ENCODE measurements at places on chromosomes 7 and 10.

DNA sequence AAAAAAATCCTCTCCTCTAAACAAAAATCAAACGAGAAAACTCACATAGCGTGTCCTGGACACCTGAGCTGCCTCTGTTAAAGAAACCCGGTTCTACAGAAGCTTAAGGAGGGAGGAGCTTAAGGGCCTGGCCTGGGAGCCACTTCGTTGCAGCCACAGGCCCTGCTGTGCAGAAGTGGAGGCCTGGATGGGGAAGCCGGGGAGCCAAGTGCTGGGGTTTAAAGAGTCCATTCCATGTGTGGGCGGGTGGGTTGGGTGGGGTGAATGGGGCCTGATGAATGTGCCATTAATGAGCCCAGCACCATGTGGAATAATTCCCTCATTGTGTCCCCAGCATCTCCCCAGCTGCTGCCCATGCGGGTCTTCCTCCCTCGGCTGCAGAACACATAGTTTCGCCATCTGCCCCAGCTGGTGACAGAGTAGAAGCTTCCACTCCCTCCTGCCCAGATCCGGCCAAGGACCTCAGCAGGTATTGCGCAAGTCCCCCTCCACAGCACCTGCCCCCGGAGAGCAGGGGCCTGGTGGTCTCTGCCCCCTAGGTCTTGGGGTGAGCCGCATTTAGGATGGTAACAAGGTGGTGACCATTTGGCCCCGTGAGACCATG lies 127.8 kb upstream of the BTBD16 start:
- DNase-seq = no peak

GRCh38 chr10:36802490-36803153 lies 322.8 kb upstream of the ANKRD30A start:
- no peak for DNase-seq

DNA sequence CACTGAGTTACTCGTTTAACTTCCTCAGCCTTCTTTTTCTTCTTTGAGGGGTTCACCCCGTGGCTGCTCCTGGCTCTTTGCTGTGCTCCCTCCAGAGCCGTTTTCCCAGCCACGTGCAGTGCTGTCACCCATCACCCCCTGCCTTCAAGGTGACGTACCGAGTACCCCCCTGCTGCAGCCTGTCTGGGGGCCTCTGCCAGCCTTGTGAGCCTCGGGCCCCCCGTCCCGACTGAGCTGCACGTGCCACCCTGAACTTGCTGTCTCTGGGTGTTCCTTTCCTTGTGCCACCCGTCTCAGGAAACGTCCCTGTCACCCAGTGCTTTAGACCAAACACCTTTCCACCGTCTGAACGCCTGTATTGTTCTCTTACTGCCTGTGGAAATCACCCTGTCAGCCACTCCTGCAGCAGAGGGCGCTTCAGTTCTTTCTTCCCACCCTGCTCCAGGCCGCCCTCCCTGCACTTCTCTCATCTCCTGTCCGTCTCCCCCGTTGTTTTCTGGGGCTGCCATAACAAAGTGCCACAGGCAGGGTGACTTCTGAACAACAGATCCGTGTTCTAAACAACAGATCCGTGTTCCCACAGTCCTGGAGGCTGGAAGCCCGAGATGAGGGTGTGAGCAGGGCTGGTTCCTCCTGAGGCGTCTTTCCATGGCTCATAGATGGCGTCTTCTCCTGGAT lies 44.6 kb downstream of the WDR37 start:
- DNase-seq = no peak

GRCh38 chr10:84660450-84661159 lies 332.2 kb downstream of the CCSER2 start:
- DNase-seq = no peak

GRCh38 chr7:44756904-44757303 lies 8.3 kb downstream of the ZMIZ2 start:
- DNase-seq = no peak

- DNase-seq = no peak
Measured at GRCh38 chr7:133642907-133643306, 390.0 kb downstream of the EXOC4 start.

GRCh38 chr7:157675427-157675927 lies 338.7 kb downstream of the DNAJB6 start:
- DNase-seq = no peak
